Lung microvascular endothelial cell (primary cell): ENCODE measurements at places on chromosomes 3 and 15.

- DNase-seq = no peak
Measured at GRCh38 chr3:43874290-43874689, 183.6 kb downstream of the ABHD5 start.

GRCh38 chr15:50148362-50148963 lies 29.4 kb upstream of the ATP8B4 start:
- peak; percentile 24 for DNase-seq

- DNase-seq = no peak
Measured at GRCh38 chr3:183500319-183500718, 55.2 kb downstream of the KLHL6 start.

DNA sequence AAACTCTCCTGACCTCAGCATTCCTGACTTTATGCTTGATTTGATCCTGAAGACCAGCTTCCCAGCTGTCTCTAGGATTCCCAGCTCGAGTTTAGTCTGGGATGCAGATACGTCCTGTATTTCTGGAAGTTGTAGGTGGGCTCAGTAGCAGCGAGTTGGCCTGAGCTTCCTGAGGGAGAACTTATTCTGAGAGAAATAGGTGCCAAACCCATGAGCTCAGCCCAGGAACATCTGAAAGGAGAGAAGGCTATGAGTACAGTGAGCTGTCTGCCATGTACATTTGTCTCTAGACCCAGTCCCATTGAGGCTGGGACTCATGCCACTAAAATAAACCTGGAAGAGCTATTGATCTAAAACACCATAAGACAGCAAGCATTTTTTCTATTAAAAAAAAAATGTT lies 36.6 kb upstream of the SLC9A9 start:
- no peak for DNase-seq
